ENCODE measurements at places on chromosomes 3 and 15.

- DNase-seq: peak; percentile 37
These were observed 54.3 kb downstream of the BDH1 start for GRCh38 chr3:197501496-197501878.

- no peak for DNase-seq
These were observed 90.2 kb downstream of the EDEM1 start for GRCh38 chr3:5277612-5278236.

GRCh38 chr3:172569128-172570008 is 46.1 kb upstream of the TNFSF10 start:
- no peak for DNase-seq

GRCh38 chr3:15952543-15953175 is 154.9 kb upstream of the ANKRD28 start:
- DNase-seq: no peak

DNA sequence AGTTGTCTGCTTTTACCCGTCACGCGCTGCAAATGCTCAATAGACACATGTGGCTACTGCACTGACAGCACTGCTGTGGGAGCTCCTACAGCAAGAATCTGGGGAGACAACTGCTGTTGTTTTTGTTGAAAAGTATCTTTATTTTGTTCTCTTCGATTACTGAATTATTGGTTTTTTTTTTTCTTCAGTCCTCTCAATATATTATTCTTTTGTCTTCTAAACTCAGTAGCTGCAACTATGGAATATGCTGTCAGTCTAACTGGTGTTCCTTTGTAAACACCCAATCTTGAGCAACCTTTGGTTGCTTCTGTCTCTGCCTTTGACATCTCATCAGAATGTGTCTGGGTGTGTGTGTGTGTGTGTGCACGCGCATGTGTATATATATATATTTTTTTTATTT is 12.6 kb downstream of the DCP1A start:
- no peak for DNase-seq

DNA sequence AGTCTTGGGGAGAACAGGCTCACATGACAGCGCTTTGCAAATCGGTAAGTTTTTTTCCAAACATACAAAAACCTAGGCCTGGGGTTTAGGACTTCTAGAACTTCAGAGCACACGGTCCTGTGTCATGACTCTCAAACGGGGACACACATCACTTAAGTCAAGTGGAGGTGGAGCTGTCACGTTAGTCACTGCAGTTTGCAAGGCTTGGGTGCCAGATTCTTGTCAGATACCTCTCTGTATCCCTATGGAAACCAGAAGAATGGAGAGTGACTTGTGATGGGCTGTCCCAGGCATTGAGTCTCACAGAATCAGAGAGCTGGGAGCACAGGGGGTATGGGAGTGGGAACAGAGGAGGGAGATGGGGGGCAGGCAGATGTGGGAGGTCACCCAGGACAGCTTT is 64.8 kb downstream of the DUT start:
- DNase-seq: no peak

- DNase-seq: no peak
These were observed 46.4 kb upstream of the TSEN2 start for GRCh38 chr3:12437861-12438260.

GRCh38 chr3:182692695-182693094 is 100.6 kb upstream of the ATP11B start:
- DNase-seq: no peak
